ENCODE measurements at places on chromosomes 16 and 17.

DNA sequence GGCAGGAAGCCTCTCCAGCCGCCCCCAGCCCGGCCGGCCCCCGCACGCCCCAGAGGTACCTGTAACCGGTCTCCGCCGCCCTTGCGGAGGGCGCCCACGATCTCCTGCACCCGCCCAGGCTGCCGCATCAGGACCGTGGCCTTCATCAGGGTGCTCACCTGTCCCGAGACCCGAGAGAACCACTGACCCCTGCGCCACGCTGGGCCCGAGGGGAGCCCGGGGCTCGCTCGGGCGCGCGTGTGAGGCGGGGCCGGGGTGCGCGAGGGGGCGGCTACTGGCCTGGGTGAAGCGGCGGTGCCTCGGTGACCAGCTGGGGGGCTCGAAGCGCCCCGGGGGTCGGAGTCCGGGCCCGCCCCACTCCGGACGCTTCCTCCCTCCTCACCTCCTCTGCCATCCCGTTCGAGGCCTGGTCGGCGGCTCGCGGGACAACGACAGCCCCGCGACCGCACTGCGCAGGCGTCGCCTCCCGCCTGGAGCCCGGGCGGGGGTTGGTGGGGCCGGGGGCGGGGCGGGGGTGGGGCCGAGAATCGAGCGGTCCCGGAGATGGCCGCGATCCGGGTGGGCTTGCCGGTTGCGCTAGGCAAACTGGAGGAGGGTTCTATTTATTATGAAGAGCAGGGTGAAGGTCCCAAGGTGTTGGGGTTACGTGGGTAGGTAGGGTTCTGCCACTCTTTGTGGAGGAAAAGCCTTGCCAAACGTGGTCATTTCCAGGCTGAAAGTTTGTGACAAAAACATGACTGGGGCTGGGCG, at the start of gene NT5C3B:
NT5C3B (minus strand) TSS at position 433 of the 750 bp plus-strand sequence; CDS start at position 394, 39 bp downstream.
- DNase-seq: no peak

GRCh38 chr16:1378087-1378803, 26.5 kb downstream of the GNPTG start:
- DNase-seq: no peak

DNA sequence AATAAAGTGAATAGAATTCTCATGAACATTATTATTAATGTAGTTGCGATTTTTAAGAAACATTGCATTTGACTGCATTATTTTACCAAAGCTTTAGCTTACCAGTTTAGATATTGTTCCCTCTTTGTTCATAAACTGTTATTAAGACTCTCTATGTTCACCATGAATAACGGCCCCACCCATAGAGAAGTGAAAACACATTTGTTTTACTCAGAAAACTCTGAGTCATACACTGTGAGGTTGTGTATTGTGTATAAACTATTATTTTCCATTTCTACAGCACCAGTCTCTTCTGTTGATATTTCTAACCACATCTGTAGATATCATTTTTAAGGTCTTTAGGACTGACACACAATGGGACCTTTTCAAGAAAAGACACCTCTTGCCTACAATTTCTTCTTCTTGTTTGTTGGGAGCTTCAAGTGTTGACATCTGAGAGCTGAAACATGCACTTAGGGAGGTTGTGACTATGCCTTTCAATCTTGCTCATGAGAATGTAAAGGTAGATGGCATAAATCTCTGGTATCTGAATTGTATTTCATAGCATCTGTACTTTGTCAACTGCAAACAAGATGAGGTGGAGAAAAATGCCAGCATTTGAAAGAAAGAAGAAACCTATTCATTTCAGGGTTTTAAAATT, 252.9 kb upstream of the CDH8 start:
- no peak for DNase-seq

DNA sequence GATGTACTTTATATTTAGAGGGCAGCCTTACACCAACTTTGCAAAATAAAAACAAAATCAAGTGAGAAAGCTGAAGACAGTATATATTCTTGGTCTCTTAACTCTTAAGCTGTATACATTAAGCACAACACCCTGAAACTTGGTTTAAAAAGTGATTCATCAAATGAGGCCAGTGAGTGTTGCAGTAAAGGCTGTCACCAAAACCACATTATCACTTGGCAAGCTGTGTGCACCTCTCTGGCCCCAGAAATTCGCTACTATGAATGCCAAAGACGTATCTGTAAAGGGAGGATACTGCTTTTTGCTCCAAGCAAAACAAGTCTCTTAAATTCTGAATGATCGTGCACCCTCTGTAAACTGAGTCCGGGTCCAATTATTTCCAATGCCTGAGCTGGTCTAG, 163.9 kb downstream of the ZFHX3 start:
- no peak for DNase-seq

- DNase-seq: no peak
These were observed 44.9 kb upstream of the FOXF1 start for GRCh38 chr16:86465434-86465833.

GRCh38 chr16:82340531-82340930, 170.5 kb upstream of the MPHOSPH6 start:
- no peak for DNase-seq

DNA sequence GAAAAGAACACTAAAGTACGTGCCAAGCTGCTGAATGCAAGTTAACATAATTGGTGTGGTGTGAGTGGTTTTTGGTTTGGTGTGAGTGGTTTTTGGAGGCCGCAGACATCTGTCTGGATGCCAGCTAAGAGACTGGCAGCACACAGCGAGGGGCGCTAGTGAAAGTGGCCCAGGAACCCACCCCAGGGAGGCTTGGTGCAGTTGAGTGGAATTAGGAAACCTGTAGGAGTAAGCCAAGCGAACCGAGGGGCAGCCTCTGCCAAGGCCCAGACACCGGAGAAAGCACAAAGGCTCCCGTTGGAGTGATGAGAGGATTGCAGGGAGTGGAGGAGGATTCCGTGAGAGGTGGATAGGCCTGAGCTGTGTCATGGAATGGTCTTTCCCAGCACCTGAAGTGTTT, 24.6 kb upstream of the SLC5A11 start:
- DNase-seq: no peak

- no peak for DNase-seq
These were observed 2.1 kb downstream of the SPAG9 start for GRCh38 chr17:51118330-51119195.

- DNase-seq: peak; percentile 46
These were observed 91.3 kb upstream of the ZNF750 start for GRCh38 chr17:82930924-82931698.

- no peak for DNase-seq
These were observed 116.0 kb upstream of the SOX9 start for GRCh38 chr17:72004611-72005331.

DNA sequence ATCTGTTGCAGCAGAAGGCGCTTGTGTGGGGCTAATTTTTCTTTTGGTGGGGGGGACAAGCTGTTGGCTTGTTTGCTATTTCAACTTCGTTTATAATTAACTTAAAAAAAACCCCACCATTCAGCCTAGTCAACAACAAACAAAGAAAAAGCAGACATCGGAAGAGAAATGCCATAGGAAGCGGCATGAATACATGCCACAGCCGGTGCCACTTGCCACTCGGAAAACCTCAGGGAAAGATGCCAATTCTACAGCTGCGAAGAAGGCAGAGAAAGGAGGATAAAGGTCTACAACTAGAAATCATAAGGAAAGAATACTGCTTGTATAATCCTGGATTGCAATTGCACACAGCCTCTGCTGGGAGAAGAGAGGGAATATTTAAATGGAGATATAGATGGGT, 254.4 kb upstream of the PMFBP1 start:
- no peak for DNase-seq

DNA sequence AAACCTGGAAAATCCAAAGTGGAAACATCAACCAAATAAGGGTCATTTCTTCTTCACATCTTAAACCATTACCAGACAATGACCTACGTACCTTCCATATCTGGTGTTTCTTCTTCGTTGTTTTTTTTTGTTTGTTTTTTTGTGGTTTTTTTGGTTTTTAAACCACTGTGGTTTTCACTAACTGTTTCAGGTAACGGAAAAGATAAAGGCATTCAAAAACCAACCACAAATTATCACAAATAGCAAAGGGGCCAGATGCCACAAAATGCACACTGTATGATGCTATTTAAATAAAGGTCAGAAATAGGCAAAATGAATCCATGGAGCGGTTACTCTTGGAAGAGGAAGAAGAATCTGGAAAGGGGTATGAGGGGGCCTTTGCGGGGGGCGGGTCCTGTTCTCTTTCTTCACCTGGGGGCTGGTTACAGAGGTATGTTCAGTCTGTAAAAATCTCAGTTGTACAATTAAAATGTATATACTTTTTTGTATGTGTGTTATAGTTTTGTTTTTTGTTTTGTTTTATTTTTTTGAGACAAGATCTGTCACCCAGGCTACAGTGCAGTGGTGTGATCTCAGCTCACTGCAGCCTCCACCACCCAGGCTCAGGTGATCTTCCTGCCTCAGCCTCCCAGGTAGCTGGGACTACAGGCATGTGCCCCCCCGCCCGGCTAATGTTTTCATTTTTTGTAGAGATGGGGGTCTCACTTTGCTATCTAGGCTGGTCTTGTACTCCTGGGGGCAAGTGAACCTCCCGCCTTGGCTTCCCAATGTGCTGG, 29.6 kb downstream of the LITAF start:
- DNase-seq: no peak

- no peak for DNase-seq
These were observed 15.4 kb upstream of the ERN1 start for GRCh38 chr17:64145375-64145750.

DNA sequence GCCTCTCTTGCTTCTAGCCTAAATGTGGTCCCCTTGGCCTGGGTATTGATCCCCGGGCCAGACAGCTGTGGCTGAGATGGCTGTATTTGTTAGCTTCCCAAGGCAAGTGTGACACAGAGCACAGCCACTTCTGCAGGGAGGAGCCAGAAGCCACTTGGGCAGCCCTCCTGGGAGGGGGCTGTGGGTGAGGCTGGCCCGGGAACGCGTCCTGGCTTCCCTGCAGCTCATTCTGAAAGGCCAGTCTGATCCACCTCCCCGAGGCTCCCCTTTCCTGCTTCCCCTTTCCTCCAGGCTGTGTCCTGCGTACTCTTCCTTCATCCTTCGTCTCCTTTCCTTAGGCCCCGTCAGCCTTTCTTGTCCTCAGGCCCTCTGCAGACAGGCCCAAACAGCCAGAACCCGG, 8.0 kb downstream of the SERPINF2 start:
- DNase-seq: no peak

DNA sequence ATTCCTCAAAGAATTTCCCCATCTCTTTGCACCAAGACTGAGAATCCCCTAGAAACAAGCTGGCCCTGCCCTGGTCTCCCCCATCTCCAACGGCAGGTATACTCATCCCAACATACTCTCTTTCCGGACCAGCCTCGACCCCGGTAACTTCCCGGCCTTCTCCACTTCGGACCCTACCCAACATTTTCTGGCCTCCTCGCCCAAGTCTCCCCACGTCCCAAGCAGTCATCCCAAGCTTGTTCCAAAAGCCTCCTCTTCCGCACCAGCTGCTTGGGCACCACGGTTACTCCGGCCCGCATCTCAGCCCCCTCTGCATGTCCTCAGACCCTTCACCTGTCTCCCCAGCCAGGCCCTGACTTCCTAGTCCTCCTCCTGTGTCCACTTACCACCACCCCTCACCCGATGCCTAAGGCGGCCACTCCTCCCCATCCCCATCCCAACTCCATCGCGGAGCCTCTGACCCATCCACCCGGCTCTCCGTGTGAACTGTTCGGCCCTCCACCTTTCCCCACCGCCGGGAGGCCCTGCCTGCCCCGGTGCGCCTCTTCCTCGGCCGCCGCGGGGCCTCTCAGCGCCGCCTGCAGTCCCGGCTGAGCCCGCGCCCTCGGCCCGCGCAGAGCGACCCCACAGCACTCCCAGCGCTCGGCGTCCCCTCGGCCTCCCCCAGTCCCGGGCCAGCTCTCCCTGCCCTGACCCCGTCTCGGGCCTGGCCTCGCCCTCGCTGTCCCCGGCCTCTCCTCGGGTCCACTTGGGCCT, 994 bp downstream of the PITPNA start:
- DNase-seq: no peak

- no peak for DNase-seq
These were observed 142.6 kb downstream of the STX8 start for GRCh38 chr17:9432934-9433421.

- no peak for DNase-seq
These were observed 20.7 kb downstream of the YWHAE start for GRCh38 chr17:1379208-1379929.

- DNase-seq: no peak
These were observed 178.3 kb downstream of the MRTFB start for GRCh38 chr16:14249291-14250032.

- no peak for DNase-seq
These were observed 159.1 kb downstream of the WWOX start for GRCh38 chr16:78258375-78259065.

DNA sequence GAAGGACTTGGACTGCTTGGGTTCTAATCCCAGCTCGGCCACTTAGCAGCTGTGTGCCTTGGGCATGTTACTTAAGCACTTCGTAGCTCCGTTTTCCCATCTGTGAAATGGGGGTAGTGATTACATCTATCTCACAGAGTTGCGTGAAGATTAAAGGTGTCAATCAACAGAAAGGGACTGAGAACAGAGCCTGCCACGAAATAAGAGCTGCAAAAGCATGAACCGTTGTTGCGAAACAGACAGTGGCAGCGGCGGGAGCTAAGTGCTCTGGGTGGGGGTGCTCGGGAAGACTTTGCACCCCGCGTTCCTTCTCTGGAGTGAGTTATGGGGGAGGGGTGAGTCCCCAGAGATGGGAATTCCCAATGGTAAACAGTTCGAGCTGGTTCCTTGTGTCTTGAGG, 79.6 kb upstream of the LHX1 start:
- DNase-seq: no peak

GRCh38 chr16:15611610-15612009, 31.3 kb downstream of the MARF1 start:
- no peak for DNase-seq

DNA sequence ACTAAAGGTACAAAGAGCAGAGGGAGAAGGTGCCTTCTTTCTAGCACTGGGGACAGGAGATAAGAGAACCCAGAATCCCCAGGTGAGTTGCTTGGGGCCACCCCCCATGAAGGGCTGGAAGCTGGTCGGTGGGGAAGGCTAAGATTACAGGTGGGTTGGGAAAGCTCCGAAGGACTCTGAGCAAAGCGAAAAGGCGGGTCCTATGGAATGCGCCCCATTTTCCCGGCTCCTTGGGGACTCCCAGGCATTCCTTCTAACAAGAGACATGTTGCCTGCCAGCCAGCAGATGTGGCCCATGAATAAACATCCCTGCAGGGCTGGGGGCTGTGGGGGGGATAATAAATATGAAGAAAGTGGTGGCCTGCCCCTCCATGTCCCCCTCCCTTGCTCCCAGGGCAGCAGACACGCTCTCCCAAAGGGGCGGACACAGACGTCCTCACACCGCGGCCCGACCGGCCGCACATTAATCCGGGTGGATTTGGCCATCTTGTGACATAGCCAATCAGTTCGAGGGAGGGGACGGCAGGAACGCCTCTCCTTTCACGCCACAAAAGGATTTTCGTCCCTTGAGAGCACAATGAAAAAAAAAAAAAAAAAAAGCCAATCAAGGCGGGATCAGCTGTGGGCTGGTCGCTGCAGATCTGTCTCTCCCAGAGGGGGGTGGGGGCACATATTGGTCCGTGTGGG, 98.5 kb downstream of the SOX9 start:
- DNase-seq: no peak

GRCh38 chr17:32311028-32311536, 30.9 kb downstream of the C17orf75 start:
- no peak for DNase-seq

GRCh38 chr16:967077-967541, 3.7 kb downstream of the LMF1 start:
- no peak for DNase-seq

- DNase-seq: no peak
These were observed 5.4 kb downstream of the APOBR start for GRCh38 chr16:28499854-28500253.

- no peak for DNase-seq
These were observed 9.1 kb downstream of the TFAP4 start for GRCh38 chr16:4263504-4264436.

GRCh38 chr17:17229416-17230384, 7.3 kb downstream of the FLCN start:
- no peak for DNase-seq

- no peak for DNase-seq
These were observed 61.5 kb downstream of the BMERB1 start for GRCh38 chr16:15495898-15496297.
